Pulmonary artery endothelial cell (primary cell): ENCODE measurements at places on chromosomes 4 and X.

GRCh38 chr4:87502580-87503238 lies 26.5 kb downstream of the SPARCL1 start:
- no peak for DNase-seq

DNA sequence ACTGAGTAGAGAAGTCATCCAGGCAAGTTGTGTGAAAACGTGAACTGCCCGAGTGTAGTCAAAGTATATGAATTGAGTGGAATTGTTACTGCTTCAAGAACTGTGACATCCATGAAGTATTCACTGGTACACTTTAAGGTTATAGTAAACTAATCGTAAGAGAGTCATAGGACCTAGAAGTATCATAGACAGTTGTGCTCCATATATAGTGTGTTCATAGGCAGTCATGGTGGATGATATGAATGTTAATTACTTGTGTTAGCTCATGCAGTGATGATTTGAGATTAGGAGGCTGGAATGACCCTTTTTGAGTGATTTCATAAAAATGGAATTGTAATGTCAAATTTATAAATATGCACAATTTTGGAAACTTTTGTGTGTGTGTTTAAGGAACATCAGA lies 81.3 kb upstream of the TLR2 start:
- no peak for DNase-seq

GRCh38 chrX:15469613-15470012 lies 23.5 kb downstream of the PIR start:
- no peak for DNase-seq

DNA sequence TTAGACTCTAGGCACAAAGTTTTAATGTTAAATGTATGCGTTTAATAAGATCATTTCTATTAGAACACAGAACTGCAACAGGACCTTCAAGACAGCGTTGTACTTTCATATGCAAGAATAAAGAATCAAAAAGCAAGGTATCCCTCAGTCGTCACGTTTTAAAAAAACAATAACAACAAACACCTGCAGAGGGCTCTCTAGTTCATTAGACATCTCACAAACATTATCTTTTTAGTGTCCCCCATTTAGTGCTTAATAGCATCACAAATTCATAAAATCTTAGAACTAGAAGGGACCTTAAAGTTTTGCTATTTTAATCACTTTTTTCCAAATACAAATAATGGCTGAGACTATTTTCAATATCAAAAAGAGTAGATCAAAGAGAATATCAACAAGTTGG lies 236.6 kb downstream of the DCHS2 start:
- no peak for DNase-seq

- DNase-seq, result no peak
These were observed 126.5 kb downstream of the REELD1 start for GRCh38 chr4:146340798-146341197.

GRCh38 chr4:80732010-80732409 lies 298.5 kb upstream of the BMP3 start:
- DNase-seq, result no peak

- no peak for DNase-seq
These were observed 48.5 kb upstream of the EGFL6 start for GRCh38 chrX:13520936-13521335.

GRCh38 chrX:132483951-132484350 lies 4.9 kb downstream of the MBNL3 start:
- no peak for DNase-seq

DNA sequence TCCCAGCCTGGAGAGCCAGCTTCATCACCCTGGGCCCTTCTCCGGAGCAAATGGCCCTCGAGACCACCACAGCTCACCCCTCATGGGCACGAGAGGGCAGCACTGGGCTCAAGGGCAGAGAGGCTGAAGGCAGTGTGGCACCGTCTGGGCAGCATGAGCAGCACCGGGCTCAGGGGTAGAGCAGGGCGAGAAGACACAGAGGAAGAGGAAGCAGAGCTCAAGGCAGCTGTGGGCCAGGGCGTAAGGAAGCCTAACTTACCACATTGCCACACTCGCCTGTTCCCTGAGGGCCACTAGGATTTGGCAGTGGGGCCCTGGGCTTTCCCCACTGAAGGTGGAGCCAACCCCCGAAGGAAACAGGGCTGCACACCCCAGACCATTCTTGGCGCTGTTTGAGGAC lies 15.5 kb downstream of the ZNF185 start:
- DNase-seq, result no peak

DNA sequence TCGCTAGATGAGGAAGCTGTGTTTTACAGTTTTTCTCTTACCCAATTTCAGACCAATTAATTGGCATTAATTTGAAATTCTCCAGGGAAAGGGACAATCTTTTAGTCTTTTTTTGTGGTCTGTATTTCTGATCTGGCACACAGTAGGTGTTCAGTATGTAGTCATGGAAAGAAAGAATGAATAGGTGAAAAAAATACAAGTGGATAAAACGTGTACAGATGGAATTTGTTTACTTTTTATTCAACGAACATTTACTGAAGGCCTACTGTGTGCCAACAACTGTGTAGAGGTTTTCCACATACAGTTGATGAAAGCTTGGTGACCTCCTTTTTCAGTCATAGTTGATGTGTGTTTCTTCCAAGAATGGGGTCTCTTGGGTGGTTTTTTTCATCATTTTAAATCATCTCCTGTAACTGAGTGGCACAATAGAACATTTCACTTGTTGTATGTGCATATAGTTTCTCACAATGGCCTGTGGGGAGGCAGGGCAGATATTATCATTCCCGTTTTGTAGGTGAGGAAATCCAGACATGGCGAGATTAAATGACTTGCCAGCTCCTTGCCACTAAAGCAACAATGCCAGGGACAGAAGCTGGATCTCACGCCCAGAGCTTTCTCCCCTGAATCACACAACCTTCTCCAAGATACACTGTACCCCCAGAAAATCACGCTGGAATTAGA lies 102.4 kb downstream of the CEP135 start:
- DNase-seq, result no peak

GRCh38 chr4:127355743-127356142 lies 277.0 kb upstream of the INTU start:
- no peak for DNase-seq

- DNase-seq, result no peak
These were observed at the start of gene PRDM8 for GRCh38 chr4:80196922-80197573. TSS of gene PRDM8 (plus strand) at chr4:80197503. CDS start at chr4:80200081, 2,578 bp downstream.

DNA sequence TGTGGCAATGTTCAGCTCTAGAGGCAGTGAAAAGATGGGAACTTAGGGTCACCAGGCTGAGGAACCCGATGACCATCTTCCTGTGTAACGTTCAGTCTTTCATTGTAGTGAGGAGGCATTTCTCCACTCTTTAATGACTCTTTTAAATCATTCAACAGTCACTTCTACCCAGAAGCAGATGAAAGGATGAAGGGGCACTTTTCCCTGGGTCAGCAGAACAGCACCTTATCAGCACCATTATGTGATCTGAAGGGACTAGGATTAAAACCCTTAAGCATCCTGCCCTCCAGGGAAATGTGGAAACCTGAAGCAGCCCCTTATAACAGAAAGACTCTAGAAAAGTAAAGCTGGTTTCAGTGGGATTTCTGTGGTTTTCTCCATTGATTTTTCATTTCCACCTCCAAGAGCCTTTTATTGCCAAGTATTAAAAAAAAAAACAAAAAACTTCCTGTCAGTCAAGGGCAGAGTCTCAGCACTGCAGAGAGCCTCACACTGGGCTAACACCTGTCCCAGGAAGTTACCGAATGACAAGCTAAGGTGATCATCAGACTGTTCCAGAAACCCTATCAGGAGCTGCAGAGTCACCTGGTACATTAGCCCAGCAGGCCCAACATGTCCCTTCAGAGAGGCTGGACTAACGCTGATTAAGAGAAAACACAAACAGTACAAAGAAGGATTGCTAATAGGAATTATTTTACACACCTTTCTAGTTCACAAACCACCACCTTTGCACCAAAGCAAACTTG lies 185.9 kb downstream of the SHROOM3 start:
- DNase-seq, result no peak

DNA sequence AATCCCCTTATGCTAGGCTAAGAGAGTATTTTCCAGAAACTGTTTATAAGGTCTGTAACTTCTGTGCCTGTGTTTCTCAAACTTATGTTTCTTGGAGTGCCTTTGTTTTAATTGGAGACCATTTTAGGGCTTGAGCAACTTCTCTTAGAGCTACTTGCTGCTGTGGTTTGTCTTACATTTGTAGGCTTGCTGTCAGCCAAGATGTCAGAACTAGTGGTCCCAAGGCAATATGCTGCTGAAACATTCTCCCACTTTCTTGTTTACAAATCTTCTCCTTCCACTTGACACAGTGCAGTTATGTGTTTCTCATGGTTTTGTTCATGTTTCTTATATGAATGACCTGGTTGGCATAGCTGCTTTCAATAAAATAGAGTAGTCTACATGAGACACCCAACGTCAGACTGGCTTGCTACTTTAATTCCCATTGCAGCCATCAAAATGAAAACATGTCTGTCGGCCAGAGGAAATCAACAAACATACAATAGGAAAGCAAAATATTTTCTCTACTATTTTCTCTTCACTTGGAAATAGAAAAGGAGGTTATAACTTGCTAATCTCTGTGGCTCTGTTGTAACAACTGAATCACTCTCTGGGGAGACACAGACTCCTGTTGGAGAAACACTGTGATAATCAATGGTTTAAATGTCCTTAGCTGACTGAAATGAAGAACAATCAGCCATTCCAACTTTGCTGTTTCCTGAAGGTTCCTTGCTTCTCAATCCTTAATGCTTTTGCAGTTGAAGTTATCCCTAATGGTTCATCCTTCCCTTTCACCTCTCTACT lies 426.4 kb downstream of the PDGFC start:
- no peak for DNase-seq

- no peak for DNase-seq
These were observed 684.0 kb upstream of the MAGEB2 start for GRCh38 chrX:29531336-29531735.

DNA sequence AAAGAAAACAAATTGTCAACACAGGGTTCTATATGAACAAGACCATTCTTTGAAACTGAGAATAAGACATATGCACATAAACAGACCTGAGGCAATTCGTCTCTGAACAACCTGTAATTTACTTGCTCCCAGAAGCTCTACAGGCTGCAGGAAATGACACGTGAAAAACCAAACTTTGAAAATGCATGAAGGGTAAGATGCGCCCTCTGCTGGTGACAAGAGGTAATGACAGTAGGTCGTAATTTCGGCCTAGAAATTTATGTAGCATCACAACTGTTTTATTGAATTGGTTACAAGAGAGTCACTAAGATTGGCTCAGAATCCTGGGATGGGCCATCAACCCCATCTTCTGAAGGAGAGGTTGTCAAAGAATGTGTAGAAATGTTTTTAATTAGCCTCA lies 276.5 kb downstream of the PPP4R3C start:
- DNase-seq, result peak; percentile 4

- no peak for DNase-seq
These were observed 42.4 kb downstream of the RAI2 start for GRCh38 chrX:17818726-17819125.

DNA sequence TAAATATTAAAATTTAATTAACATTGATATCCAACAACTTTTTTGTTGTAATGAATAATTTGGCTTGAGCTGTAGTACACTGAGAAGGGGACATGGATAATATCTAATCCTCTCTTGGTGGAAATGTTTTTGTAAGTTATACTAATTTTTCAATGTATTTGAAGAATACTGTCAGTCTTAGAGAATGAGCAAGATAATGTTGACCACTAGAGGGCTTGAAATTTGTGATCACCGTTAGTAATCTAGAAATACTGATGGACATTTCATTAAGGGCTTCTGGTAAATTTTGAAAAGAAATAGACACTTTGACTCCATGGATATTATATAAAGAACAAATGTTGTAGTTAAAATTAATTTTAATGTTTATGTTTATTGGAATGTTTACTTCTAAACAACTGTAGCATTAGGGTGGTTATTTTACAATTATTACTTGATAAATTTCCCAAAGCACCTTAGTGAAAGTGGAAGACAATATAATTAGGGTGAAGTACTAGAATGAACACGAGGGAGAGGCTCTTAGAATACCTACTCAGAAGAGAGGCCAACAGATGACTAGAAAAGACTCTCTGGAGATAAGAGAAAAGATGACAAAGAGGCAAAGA lies 20.0 kb upstream of the CAMK2D start:
- DNase-seq, result no peak

GRCh38 chr4:288891-289290 lies 16.4 kb downstream of the ZNF732 start:
- DNase-seq, result no peak

DNA sequence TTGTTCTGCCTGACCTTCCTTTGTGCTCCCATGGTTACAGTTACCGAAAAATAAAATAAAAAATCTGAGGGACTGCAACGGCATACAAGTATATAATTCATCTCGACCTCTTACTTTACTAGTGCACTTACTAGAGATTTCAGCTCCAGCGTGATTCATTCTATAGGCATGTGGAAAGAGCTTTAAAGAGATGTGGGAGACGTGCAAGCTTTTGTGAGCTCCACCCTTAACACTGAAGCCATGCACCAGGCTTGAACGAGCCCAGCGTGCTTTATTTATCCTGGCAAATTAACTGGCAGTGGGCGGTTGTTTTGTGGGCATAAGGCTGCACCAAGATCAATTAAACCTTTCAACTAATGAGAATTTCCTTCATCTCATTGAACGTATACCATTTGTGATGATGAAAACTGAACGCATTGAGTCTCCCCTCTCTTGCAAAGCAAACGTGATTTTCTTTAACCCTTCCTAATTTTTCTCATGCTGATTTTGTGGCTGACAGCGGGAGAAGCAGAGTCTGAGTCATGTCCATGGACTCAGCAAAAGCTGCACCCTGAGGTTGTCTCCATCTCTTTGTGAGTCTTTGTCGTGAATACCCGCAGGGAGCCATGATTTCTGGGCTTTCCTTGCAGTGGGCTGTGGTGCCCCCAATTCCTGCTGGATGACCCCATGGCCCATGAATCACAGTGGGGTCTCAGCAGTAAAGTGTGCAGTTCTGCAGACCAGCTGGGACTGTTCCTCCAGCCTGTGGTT lies 60.1 kb downstream of the MXRA5 start:
- DNase-seq, result no peak

GRCh38 chr4:68569466-68570121 lies 6.5 kb downstream of the UGT2B17 start:
- no peak for DNase-seq

DNA sequence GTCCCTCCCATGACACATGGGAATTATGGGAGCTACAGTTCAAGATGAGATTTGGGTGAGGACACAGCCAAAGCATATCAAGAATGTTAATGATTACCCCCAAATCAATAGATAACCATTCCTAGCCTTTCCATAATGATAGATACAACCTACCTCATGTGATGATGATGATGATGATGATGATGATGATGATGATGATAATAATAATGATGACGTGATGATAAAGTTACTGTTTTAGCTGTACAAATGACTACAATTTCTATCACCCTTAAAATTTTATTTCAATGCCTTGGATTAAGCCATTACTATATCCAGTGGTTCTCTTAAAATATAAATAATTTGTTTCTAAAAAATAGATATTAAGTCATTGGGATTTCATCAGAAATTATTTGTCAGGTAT lies 55.2 kb upstream of the NLGN4X start:
- DNase-seq, result no peak
